ENCODE measurements at places on chromosomes 13 and 19. TPM values are rescaled to one million over a fixed set of nuclear protein-coding genes. Genes with fewer than 3 reads are reported as not detected.
A peak's percentile ranks its signal among the peaks of the same experiment; 100 is the strongest.

DNA sequence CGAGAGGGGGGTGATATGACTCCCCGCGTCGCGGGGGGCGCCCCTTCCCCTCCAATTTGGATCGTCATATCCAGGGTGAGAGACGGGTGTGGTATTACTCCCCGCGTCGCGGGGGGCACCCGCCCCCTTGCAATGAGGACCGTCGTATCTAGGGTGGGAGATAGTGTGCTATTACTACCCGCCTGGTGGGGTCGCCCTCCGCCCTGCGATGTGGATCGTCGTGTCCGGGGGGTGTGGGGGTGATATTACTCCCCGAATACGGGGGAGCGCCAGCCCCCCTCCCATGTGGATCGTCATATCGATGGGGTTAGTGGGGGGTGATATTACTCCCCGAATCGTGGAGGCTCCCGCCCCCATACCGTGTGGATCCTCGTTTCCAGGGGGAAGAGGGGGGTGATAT, 29.2 kb upstream of the RGCC start:
- no peak for DNase-seq

DNA sequence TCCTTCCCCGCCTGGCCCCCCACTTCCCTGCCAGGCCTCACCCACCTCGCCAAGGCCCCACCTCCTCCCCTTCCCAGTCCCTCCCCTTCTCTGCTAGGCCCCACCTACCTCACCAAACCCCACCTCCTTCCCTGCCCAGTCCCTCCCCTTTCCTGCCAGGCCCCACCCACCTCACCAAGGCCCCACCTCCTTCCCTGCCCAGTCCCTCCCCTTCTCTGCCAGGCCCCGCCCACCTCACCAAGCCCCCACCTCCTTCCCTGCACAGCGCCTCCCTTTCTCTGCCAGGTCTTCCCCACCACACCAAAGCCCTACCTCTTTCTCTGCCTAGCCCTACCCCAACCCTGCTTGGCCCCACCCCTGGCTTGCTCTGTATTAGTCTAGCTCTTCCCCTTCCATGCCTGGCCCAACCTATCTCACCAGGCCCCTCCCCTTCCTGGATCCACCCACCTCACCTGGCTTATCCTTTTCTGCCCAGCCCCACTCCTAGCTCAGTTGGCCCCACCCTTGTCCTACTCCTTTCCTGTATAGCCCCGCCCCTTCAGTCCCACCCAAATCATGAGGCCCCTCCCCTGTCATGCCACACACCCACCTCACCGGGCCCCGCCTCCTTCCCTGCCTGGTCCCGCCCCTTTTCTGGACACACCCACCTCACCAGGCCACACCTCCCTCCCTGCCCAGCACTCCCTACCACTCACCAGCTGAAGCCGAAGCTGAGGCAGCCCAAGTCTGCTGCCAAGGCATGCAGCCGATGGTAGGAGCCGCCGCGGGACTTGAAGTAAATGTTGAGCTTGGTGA, 16.2 kb downstream of the CERS1 start:
- DNase-seq = no peak

Gene SLC5A5
- total RNA-seq = 4.3 TPM

GRCh38 chr13:114102131-114102520, 30.3 kb downstream of the RASA3 start:
- DNase-seq = no peak

- DNase-seq = no peak
Measured at GRCh38 chr13:103539721-103540381, 473.6 kb upstream of the SLC10A2 start.

- no peak for DNase-seq
Measured at GRCh38 chr13:90591260-90591926, 756.1 kb upstream of the MIR17HG start.

DNA sequence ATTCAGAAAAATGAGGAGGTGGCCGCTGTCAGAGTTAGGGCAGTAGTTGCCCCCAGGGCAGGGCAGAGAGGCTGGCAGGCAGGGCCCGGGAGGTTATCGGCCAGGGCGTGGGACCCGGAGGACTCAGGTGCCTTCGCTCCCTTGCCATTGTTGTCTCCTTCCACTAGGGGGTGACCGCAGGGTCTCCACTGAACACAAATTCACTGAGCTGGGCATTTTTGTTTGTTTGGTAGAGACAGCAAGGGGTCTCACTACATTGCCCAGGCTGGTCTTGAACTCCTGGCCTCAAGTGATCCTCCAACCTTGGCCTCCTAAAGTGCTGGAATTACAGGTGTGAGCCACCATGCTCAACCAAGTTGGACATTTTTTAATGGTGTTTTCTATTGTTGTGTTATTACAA, 25.1 kb downstream of the CARS2 start:
- DNase-seq = peak; percentile 45

GRCh38 chr19:51064534-51065220, at the start of gene KLK13:
Gene KLK13, minus strand, starts transcription at chr19:51065092. Its CDS starts 25 bp downstream, at chr19:51065067.
- peak; percentile 34 for DNase-seq

- no peak for DNase-seq
Measured at GRCh38 chr13:43346427-43346826, 323.0 kb downstream of the DNAJC15 start.

DNA sequence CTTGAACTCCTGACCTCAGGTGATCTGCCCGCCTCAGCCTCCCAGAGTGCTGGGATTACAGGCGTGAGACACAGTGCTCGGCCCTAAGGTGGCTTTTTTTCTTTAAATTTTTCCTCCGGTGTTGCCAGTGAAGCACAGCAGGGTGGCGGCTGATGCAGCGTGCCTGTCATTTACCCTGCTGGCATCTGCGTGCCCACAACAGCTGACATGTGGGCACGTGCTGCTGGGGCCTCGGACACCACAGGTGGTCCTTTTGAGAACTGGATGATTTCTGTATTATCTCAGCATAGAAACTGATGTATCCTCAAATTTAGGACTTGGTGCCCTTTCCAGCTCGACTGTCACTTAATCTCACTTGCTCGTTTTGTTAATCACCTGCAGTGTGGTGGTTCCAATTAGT, 31.2 kb upstream of the TEX29 start:
- no peak for DNase-seq
